Stimulated activated CD4-positive, alpha-beta T cell treated with anti-CD3 and anti-CD28 coated beads, Interleukin-12 subunit alpha, Interleukin-12 subunit beta, amount 100 ng/mL, for 4 hours (primary cell): ENCODE measurements at places on chromosomes 12 and 14.

- no peak for DNase-seq
Observed at GRCh38 chr14:31936115-31936514, 141.0 kb upstream of the ARHGAP5 start.

DNA sequence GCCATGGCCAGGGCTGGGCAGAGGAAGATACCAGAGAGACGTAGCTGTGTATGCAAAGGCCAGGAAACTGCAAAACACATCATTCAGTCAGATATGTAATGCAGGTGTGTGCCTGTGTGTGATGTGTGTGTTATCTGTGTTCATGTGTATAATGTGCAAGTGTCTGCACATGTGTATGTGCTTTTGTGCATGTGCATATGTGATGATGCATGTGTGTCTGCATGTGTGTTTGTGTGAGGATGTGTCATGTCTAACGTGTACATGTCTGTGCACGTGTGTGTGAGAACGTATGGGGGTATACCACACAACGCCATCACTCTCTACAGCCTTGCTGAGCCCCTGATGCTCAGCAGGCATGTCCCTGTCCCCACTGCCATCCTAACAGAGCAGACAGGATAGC lies 9.7 kb downstream of the DIO3 start:
- DNase-seq: no peak

GRCh38 chr12:884746-885414 lies 64.6 kb downstream of the RAD52 start:
- no peak for DNase-seq

GRCh38 chr12:127998988-127999387 lies 268.0 kb upstream of the TMEM132C start:
- DNase-seq: no peak

DNA sequence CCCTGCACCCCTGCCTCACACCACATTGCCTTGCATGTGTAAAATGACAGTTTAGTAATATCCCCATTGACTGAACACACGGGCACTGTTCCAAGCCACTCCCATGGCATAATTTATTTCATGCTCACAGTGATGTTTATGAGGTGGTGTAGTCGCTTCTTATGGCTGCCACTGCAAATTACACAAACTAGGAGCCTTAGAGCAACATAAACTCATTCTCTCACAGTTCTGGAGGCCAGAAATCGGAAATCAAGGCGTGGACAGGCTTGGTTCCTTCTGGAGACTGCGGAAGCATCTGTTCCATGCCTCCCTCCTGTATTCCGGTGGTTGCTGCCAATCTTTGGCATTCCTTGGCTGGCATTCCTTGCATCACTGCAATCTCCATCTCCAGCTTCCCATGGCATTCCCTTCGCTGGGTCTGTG lies 97.3 kb downstream of the RIN3 start:
- no peak for DNase-seq

- DNase-seq: no peak
Observed at GRCh38 chr12:88366101-88366500, 214.2 kb downstream of the KITLG start.

DNA sequence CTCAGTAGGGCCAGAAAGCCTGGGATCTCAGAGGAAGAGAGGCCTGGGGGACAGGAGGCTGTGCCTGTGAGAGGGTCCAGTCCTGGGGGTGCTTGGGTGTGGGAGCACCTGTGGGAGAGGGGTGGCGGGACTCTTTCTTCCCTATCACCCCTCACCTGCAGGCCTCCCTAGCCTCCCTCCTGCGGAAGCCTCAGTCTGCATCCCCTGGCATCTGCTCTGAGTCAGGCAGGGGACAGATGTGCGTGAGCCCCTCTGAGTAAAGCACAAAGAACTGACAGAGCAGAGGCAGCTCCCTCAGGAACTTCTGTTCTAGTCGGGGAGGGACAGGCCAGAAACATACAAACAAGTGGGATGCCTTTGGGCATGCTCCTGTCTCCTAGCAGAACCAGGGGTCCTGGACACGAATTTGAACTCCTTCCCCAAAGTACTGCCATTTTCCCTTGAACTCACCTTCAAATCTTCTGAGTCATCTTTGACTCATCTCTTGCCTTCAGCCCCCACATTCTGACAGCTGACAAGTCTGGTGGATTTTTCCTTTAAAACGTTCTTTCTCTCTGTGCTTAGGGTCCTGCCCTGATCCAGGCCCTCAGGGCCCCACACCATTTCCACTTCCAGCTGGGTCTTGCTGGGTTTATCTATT lies 8.5 kb upstream of the HSP90AA1 start:
- no peak for DNase-seq

DNA sequence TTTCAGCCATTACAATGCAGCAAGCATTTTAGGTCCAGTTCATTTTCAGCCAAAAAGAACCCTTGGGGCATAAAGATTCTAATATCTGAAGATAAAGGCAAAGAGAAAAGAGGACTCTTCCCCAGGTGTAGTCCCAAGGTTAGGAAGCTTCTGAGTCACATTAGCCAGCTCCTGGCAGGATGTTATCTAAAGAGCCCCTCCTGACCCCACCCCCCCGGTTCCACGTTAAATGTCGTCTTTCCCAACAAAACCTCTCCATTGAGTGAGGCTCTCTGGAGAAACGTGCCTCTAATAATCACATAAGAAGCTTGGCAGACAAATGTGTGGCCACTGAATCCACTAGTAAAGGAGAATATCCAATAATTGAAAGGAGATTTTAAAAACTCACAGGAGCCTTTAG lies 267.7 kb downstream of the GALC start:
- no peak for DNase-seq

- DNase-seq: no peak
Observed at GRCh38 chr12:53974084-53975063, at the start of gene HOTAIR. Gene HOTAIR, minus strand, starts transcription at chr12:53974954.

GRCh38 chr12:11764837-11765236 lies 115.4 kb downstream of the ETV6 start:
- no peak for DNase-seq

DNA sequence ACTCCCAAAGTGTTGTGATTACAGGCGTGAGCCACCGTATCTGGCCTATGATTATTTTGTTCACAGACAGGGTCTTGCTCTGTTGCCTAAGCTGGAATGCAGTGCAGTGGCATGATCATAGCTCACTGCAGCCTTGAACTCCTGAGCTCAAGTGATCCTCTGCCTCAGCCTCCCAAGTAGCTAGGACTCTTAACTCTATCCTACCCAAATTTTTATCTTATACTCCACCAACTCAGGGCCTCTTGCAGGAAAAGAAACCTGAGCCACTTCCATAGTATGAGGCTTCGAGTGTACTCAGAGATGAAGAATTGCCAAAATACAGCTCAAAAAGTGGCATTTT lies 828 bp downstream of the MMAB start:
- DNase-seq: no peak

GRCh38 chr14:67133144-67133543 lies 56.1 kb upstream of the GARIN2 start:
- DNase-seq: no peak

DNA sequence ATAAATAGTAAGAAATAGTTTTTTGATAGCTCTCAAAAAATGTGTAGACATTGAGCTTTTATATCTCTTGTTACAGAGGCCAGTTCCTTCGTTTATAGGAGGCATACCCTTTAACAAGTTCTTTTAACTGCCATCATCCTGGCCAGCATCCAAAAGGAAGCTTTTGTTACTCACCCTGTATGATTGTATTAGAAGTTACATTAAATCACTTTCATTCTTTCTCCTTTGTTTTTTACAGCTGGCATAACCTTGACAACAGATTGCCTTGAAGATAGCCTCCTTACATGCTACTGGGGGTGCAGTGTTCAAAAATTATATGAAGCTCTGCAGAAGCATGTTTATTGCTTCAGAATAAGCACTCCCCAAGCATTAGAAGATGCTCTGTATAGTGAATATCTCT lies 20.1 kb downstream of the CGRRF1 start:
- no peak for DNase-seq

- DNase-seq: no peak
Observed at GRCh38 chr12:111361717-111362576, 6.9 kb downstream of the PHETA1 start.

DNA sequence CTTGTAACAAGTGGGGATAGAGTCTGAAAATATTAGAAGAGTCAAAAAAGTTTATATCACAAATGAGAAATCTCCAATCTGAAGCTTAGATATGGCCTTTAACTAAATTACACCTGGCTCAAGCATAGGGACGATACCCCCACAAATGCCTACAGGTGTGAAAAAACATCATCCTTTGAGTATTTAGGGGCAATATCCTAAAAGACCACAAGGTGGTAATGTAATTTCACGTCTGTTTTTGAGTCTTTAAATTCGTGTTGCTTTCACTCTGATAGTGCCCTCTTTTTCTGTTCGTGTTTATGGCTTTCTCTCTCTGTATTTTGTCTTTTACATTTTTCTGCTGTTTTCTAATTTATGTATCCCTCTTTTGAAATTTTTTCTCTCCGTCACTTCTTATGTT lies 84.3 kb downstream of the ETNK1 start:
- DNase-seq: no peak

- no peak for DNase-seq
Observed at GRCh38 chr12:18327036-18327435, 65.7 kb downstream of the PIK3C2G start.

DNA sequence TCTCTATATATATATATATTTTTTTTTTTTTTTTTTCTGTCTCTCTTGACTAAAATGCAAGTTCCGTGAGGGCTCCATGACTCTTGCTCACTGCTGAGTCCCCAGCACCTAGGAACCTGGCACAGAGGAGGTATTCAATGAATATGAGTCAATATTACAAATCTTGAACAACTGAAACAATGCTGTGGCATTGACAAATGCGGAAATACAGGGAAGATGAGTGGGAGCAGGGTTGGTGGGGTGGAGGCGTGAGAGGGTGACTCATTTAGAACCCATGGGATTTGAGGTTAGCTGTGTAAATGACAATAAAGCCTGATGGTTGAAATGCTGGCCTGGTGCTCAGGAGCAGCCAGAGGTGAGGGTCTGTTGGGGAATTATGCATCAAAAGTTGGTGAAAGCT lies 121.7 kb upstream of the FUT8 start:
- peak; percentile 20 for DNase-seq

GRCh38 chr12:16002880-16003279 lies 91.7 kb downstream of the DERA start:
- DNase-seq: no peak

GRCh38 chr14:39554576-39554975 lies 122.3 kb upstream of the FBXO33 start:
- no peak for DNase-seq
